ENCODE measurements at places on chromosomes 3 and 15. TPM values are rescaled to one million over a fixed set of nuclear protein-coding genes. Genes with fewer than 3 reads are reported as not detected.

The RYR3 gene
- total RNA-seq, result 0.11 TPM

The HTR3E gene
- total RNA-seq, result not detected

- no peaks in the 10 kb centered on the region for H3K27me3 ChIP-seq
- DNase-seq, result no peak
- H3K27ac ChIP-seq, result no peak overlapping the region
- H3K4me3 ChIP-seq, result no peak overlapping the region
- peaks cover 10% of the 10 kb centered on the region for H3K4me1 ChIP-seq
These were observed 54.3 kb downstream of the IL20RB start for GRCh38 chr3:137012097-137012501.

The FETUB gene
- total RNA-seq, result not detected

- H3K36me3 ChIP-seq, result no peaks in the 10 kb centered on the region
- H3K27ac ChIP-seq, result no peak overlapping the region
- H3K27me3 ChIP-seq, result no peaks in the 10 kb centered on the region
- no peak overlapping the region for H3K4me3 ChIP-seq
- H3K4me1 ChIP-seq, result peaks cover 20% of the 10 kb centered on the region
These were observed 136.5 kb downstream of the RORA start for GRCh38 chr15:61092361-61093157.

DNA sequence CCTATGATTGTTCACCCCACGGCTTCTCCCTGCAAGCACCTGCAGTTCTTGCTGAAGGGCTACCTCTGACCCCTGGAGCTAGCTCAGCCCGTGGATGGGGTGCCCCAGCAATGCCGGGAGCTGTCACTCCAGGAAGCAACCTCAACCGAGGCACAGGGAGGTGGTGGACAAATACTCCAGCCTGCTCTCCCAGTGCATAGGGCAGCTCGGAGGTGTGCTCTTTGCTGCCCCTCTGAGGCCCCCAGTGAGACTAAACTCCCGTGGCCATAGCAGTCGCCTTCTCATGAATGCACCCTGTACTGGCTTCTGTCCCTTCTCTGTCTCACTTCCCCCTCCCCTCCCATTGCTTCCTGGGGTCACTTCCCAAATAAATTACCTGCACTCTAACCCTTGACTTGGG is 48.5 kb downstream of the LINGO1 start:
- no peaks in the 10 kb centered on the region for H3K36me3 ChIP-seq
- H3K4me3 ChIP-seq, result no peak overlapping the region
- no peak for DNase-seq
- no peaks in the 10 kb centered on the region for H3K4me1 ChIP-seq
- H3K27ac ChIP-seq, result no peak overlapping the region
- H3K27me3 ChIP-seq, result no peaks in the 10 kb centered on the region

DNA sequence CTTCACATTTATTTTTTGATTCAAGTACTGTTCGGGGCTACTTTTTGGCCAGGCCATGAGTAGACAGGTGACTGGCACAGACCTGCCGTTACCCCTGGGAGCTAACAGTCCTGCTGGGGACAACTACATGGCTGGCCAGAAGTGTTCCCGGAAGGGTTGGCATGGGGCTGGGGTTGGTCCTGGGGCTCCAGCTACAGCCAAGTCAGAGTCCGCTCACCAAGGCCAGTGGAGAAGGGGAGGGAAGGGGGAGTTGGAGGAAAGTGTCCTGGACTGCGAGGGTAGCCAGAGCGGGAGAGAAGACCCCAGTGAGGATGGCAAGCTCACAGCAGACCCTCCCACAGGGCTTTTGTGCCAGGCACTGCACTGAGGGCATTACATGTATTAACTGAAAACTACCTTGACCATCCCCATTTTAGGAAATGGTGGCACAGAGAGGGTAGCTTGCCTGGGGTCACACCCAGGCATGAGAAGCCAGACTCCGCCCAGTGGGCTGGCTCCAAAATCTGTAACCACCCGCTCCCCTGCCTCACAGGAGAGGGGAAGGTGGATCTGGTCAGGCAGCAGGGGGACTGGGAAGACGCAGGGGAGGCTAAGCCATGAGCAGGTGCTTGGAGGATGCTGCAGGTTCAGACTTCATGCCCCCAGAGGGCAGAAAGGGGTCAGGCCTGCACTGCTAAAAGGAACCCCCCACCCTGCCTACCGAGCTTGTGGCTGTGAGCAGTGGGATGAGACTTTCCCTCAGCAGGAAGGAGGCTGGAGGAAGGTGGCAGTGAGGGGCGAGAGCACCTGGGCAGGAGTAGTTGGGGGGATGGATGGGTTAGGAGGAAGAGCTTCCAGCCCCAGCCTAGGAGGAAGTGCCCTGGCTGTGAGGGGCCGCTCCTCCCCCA is 38.3 kb upstream of the ESYT3 start:
- H3K4me1 ChIP-seq, result peaks cover 52% of the 10 kb centered on the region
- peaks cover 31% of the 10 kb centered on the region for H3K36me3 ChIP-seq
- no peak overlapping the region for H3K4me3 ChIP-seq
- H3K27ac ChIP-seq, result peak overlapping the region; percentile 72
- no peak for DNase-seq

The GOLGA6L4 gene
- total RNA-seq, result 0.15 TPM

GRCh38 chr15:27623560-27624305 is 475.4 kb downstream of the OCA2 start:
- H3K4me3 ChIP-seq, result no peak overlapping the region
- no peak for DNase-seq
- no peaks in the 10 kb centered on the region for H3K4me1 ChIP-seq
- H3K36me3 ChIP-seq, result no peaks in the 10 kb centered on the region
- no peak overlapping the region for H3K27ac ChIP-seq
- no peaks in the 10 kb centered on the region for H3K27me3 ChIP-seq

DNA sequence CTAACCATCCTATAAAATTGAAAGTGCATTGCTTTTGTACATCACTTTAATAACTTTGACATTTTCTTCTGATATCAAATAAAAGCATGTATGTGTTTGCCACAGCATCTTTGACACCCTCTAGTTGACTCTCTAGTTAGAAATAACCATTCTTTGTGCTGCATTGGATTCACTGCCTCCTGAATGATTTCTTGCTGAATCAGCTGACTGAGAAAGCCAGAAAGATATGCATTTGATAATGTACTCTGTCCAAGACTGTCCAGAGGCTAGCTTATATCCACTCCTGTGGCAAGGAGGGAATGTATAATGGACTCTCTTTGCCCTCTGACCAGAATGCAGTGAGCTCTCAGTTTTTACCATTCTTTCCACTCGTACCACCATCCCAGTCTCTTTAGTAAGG is 6.2 kb downstream of the RAB11A start:
- DNase-seq, result no peak
- H3K36me3 ChIP-seq, result peaks cover 39% of the 10 kb centered on the region
- H3K27me3 ChIP-seq, result no peaks in the 10 kb centered on the region
- no peaks in the 10 kb centered on the region for H3K4me1 ChIP-seq
- H3K4me3 ChIP-seq, result no peak overlapping the region

The APBA2 gene
- total RNA-seq, result 0.48 TPM

DNA sequence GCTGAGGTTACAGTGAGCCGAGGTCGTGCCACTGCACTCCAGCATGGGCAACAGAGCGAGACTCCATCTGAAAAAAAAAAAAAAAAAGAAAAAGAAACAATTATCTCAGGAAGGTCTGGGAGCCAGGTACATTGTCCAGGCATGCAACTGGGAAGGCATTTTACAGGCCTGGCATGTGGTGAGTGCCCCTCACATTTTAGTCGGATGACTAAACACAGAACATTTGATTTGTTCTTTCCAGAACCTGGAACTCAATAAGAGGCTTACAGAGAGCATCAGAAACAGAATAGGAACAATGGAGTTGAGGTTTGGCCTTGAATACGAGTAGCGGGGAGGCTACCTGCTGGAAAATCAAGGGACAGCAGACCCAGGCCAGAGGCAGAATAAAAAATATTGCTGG is 33.7 kb upstream of the IGF1R start:
- no peaks in the 10 kb centered on the region for H3K4me1 ChIP-seq
- no peak overlapping the region for H3K27ac ChIP-seq
- no peaks in the 10 kb centered on the region for H3K36me3 ChIP-seq
- no peaks in the 10 kb centered on the region for H3K27me3 ChIP-seq
- no peak for DNase-seq
- H3K4me3 ChIP-seq, result no peak overlapping the region

The ANKUB1 gene
- not detected for total RNA-seq

The ANKDD1A gene
- total RNA-seq, result 0.96 TPM

DNA sequence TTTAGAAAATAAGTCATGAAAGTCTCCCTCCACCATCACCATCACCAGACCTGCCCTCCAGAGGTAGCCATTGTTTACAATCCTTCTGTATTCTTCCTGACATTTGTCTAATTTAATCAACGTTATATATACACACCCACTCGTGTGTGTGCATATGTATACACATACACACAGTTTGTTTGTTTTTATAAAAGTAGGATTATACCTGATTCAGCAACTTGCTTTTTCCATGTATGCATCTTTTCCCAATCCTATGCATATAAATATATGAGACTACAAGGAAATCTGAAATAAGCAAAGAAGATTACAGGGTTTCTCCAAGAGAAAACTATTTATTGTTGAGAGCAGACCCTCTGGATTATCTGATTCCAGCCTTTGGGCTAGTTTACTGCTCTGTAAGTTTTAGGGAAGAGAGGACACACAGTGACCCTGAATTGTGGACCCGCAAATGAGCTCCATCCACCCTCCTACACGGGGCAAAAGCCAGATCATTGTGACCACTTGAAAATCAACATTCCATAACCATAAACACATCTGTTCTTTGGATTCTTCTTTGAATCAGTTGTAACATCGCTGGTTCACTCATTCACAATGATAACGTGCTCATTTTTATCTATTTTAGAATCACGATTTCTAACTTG is 104.3 kb downstream of the CPN2 start:
- no peaks in the 10 kb centered on the region for H3K36me3 ChIP-seq
- no peaks in the 10 kb centered on the region for H3K27me3 ChIP-seq

- H3K4me1 ChIP-seq, result peaks cover 15% of the 10 kb centered on the region
- H3K4me3 ChIP-seq, result no peak overlapping the region
- peaks cover 35% of the 10 kb centered on the region for H3K36me3 ChIP-seq
- no peak for DNase-seq
- H3K27me3 ChIP-seq, result no peaks in the 10 kb centered on the region
These were observed 76.0 kb downstream of the FEM1B start for GRCh38 chr15:68353421-68354135.
